ENCODE measurements at places on chromosomes 2 and 18.

DNA sequence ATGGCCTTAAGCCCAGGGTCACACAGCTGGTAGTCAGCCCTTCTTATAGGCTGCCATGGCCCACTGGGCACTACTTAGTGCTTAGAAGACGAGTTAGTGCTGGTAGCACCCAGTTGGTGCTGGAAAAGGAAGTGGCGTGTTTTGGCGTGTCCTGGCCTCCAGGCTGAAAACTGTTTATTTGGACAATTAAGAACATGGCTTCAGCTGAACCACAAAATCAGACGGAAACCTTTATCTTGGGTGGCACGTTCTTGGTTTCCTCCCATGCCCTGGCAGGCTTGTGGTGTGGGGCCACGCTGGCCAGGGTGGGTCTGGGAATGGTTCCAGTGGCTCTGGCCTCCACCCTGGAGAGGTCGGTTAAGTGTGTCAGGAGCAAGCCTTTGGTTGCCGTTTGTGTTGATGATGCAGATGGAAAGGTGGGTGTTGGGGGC lies 141.5 kb upstream of the HAAO start:
- DNase-seq, result no peak

DNA sequence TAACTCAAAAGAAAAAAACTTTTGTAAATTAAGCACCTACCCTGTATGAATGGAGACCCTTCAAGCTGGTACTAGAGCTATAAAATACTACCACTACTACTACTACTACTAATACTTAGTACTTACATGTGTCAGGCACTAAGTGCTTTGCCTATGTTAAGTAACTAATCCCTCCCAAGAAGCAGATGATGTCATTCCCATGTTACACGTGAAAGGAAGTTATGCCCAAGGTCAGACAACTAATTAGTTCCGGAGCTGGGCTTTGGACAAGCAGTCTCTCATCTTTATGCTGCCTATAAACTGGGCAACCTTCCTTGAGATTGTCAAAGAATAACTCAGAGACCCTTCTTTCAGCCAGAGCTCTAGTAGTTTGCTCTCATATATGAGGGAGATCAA lies 13.9 kb upstream of the ATP6V1B1 start:
- DNase-seq, result no peak

DNA sequence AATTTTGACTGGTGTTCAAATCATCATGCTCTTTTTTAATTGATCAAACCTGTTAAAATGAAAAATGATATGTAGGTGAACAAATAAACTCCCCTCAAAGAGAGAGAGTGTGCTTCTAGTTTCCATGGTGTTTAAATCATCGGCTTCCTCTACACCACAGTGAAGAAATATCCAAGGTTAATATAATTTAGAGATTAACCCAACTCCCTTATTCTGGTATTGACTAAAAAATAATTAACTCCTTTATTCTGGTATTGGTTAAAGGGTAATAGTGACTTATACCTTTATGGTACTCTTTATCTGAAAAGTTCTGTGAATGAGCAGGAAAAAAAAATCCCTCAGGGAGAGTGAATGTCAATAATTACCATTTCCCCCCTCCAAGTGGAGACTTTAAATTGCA lies 93.1 kb downstream of the SPATS2L start:
- no peak for DNase-seq

DNA sequence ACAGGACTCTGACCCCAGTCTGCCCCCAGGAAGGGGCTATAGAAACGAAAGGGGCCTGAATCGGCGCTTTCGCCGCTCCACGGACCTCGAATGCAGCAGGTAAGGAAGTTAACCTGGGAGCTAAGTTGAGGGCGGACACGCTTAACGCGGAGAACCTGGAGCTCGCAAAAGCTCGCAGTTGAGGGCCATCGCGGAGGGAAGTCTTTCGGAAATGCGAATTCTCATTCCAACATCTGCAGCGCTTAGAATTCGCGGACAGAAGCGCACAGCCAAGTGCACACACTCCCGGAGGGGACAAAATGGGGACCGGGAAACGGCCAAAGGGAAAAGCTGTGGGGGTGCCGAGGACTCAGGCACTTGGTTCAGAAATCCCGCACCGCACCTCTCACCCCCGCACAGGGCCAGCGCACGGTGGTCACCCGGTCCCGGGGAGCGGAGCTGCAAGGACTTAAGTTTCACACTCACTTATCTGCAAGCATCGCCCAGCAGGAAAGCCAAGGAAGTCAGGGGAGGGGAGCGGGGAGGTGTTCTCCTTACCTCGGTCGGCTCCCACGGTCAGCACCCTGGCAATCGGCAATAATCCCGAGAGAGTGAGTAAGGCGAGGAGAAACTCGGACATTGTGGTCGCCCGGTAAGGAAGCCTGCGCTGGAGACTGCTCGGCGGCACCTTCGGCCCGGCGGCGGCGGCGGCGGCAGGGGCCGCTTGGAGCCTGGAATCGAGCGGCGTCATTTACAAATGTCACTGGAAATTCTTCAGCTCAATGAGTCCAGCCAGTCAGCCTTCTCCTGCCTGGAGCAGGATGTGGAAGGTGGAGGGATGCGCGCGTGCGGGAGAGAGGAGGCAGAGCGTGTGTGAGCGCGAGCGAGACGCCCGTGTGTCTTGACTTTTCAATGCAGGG lies 456 bp downstream of the LRP1B start:
- no peak for DNase-seq

DNA sequence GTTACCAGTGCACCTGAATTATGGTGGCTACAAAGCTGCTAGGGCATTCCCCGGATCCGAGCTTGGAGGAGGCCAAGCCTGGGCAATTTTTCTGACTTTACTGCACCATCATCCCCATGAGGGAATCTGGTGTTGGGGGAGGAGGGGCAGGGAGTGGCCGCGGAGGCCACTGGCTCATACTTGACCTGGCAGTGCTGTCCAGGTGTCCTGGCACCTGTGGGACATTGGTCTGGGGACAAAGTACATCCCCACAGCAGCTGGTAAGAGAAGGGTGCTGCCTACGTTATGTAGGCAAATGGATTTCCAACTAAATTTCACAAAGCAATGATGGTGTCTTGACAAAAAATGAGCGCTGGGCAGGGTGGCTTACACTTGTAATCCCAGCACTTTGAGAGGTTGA lies 48.3 kb downstream of the KLHL29 start:
- DNase-seq, result no peak

DNA sequence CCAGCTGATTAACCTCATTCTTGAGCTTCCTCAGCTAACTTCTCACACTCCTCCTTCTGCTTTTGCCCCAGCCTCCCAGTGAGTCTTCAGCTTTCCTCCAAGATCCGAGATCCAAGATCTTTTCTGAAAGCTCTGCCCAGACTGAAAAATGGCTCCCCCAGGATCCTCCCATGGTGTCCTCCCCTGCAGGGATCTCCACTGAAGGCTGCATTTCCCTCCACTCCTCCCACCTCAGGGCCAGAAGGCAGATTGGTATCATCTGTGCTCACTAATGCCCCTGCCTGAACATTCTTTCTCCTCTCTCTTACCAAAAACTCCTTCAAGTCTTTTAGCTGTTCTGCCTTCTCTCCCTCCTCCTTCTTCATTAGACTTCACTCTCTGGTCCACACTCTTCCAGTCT lies 6.1 kb upstream of the FOXI3 start:
- DNase-seq, result no peak

DNA sequence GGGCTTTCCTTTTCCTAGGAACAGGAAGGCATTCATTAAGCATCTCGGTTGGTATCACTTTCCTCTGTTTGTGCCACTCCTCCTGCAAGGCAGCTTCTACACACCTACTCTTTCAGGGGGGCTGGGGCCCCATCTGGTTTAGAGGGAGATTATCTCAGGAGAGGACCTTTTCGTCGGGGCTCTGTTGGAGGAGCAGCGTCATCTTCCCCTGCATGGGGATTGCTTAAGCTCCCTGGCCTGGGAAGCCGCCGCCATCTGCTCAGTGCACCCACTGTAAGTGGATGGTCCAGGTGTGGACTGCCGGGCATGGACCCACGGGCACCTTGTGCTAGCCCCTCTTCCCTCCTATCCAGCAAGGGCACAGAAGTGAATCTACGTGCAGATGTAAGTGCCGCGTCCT lies 355.3 kb upstream of the SMIM21 start:
- DNase-seq, result no peak

GRCh38 chr18:13067966-13068365 lies 76.8 kb downstream of the CEP192 start:
- no peak for DNase-seq

GRCh38 chr2:30221531-30221930 lies 9.8 kb upstream of the LBH start:
- no peak for DNase-seq

DNA sequence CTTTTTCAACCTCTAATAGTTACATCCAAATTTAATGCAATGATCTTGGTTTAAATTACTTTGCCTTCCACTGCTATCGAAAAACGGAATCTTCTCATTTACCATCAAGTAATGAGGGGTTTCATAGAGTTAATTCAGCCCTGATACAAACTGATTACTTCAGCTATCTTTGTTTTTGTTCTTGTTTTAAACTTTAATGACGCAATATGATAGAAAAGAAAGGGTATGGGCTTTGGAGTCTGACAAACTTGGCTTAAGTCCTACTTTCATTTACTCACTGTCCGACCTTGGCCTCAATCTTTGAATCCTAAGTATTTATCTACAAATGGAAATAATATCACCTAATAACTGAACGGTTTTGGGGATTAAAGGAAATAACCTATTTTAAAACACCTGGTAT lies 16.1 kb downstream of the ADAM17 start:
- DNase-seq, result no peak

DNA sequence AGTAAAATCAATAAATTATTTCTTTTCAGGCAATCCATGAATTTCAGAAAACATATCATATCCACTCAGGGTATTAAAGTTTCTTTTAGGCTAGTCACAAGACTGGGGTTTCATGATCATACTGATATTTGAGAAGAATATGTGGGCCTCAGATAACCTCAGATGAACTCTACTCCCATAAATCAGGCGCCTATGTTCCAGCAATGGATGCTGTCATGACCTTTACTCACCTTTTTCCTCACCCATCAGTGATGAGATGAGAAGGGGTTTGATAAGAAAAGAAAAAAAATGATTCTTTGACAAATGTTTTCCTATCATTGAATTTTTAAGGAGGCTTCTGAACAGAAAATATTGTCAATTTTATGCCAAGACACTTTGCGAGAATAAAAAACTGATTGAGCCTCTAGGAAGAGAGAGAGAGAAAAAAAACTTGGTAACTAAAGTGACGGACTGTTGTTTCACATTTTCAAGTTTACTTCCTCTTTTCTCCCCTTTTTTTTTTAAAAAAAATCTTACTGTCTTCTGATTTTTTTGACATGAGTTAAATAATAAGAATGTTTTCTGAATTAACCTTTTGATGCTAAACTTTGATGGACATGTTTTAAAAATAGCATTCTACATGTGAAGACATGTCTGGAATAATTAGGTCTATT lies 309.1 kb upstream of the MAP2 start:
- DNase-seq, result no peak

DNA sequence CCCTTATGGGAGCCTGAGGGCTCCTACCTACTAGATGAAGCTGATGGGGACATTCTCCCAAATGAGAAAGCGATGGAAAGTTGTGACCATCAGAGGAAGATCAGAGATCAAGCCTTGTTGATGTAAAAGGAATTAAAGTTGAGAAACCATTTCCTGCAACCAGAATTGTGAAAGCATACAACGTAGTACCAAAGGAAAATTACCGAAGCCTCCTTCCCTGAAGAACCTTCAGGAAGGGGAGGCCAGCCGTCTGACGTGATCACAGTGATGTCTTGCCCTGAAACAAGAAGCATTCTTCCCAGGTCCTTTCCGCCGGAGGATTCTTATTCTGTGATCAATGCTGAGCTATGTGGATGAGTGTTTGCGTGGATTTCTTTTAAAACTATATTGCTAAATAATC lies 211.6 kb upstream of the TNP1 start:
- DNase-seq, result no peak

DNA sequence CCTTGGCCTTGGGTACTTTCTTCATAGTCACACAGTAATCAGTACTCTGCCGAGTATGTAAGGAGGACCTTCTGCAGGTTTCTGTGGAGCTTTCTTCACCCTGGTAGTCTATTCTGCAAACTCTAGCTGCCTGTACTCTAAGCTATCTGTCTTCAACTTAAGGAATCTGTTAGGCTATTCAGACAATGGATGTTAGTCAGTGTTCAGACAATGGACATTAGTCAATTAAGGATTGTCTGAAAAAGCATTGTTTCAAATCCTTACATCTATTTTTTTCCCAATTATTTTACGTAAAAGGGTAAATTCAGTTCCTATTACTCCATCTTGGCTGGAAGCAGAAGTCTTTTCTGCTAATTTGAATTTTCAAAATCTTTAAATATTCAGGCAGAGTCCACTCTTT lies 75.7 kb downstream of the WDR7 start:
- DNase-seq, result no peak

DNA sequence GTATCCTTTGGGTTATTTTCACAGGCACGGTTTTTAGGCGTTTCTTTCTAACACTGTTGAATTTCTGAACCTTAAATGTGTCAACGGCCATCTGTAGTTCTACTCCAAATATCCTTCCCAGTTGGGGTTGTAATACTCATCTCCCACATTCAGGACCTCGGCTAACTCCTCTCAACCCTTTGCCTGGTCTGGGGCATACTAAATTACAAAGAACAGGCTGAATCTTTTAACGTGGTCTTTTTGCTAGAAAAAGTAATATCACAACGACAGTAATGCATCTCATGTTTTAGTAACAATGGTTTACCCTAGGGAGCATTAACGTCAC lies 2.1 kb downstream of the RPRM start:
- DNase-seq, result no peak

DNA sequence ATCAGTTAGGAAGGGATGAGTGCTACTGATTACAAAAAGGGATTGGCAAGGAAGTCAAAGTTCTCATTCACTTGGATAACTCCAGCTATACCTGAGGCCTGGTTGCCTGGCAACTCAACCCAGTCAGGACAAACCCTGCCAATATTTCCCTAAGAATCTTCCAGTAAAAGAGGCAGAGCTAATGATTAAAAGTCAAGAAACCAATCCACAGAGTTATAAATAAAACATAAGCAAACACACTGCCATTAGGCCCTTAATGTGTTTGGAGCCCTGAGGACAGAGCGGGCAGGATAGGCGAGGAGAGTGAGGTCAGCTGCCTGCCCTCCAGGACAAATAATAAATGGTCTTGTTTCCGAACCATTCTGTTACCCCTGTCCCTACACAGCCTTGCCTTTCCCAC lies 215.6 kb upstream of the NABP1 start:
- DNase-seq, result no peak

DNA sequence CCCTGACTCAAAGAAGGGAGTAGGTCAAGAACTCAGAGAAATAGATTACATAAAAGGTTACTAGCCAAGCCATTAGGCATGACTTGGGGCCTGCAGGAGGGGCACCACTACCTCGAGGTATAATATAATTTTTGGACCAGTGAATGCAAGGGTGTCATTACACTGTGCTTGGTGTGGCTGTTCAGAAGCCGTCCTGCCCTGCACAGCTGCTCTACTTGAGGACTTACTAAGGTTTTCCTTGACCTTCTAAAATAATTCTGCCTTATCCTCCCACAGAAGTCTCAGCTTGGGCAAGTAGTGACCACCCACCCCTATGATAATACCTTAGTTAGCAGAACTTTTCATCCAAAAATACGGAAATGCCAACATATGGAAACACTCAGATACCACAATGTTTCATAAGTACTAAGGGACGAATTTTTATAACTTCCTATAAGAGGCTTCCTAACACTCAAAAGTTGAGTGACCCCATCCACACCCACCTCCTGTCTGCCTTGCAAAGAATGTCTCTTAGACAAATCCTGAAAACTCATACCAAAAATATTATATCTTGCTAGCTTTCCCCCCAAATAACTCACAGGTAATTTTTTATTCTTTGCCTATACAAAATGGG lies 17.7 kb upstream of the ATG16L1 start:
- no peak for DNase-seq

GRCh38 chr18:7415081-7415894 lies 151.8 kb upstream of the PTPRM start:
- no peak for DNase-seq

GRCh38 chr2:169761251-169761969 lies 27.8 kb downstream of the KLHL23 start:
- DNase-seq, result no peak

Measured in stimulated activated CD8-positive, alpha-beta memory T cell treated with anti-CD3 and anti-CD28 coated beads, Interleukin-4, amount 100 ng/mL, for 4 hours (primary cell).